ENCODE measurements at places on chromosomes 7 and 10. TPM values are rescaled to one million over a fixed set of nuclear protein-coding genes. Genes with fewer than 3 reads are reported as not detected.

DNA sequence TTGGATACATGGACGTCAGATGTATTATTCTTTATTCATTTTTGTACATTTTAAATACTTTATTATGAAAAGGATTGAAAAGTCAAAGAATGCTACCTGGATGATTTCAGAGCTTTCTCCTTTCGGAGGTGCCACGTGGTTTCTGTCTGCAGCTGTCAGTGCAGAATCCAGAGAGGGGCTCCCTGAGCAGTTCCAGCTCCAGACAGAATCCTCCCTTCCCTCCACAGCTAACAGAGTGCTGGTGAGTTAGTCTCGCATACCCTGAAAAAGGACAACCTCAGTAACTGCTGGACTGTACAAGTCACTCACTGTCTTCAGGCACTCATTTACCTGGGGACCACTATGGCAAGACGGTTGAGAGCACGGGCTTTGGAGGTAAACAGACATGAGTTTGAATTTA is 10.9 kb downstream of the DNMBP start:
- DNase-seq = no peak

DNA sequence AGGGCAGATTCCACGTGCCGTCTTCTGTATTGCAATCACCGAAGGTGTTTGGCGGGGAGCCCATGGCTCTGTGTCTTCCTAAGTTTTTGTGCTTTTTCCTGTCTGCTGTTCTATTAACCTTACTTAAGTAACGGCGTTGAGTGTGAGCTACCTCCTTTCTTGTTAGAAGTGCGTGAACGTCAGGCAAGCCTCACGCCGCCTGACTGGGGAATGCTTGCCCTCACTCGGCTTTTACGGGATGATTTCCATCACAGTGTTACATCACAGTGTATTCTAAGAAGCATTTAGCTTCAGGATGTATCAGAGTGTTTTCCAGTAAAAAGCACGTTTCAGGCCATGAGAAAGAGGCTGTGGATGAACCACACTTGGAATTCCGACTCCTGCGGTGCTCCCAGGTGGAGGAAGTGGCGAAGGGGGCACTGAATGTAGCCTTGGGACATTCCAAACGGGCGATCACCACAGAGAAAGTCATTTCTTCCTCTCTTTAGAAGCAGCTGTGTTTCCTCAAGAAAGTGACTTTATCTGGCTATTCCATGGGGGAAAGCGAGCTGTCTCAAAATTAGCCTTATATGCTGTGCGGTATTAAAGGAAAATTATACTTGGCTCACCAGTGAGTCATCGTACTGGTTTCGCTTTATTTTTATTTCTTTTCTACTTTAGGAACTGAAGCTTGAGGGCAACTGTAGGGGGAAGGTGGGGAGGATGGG is 290.7 kb downstream of the KLF6 start:
- DNase-seq = no peak

DNA sequence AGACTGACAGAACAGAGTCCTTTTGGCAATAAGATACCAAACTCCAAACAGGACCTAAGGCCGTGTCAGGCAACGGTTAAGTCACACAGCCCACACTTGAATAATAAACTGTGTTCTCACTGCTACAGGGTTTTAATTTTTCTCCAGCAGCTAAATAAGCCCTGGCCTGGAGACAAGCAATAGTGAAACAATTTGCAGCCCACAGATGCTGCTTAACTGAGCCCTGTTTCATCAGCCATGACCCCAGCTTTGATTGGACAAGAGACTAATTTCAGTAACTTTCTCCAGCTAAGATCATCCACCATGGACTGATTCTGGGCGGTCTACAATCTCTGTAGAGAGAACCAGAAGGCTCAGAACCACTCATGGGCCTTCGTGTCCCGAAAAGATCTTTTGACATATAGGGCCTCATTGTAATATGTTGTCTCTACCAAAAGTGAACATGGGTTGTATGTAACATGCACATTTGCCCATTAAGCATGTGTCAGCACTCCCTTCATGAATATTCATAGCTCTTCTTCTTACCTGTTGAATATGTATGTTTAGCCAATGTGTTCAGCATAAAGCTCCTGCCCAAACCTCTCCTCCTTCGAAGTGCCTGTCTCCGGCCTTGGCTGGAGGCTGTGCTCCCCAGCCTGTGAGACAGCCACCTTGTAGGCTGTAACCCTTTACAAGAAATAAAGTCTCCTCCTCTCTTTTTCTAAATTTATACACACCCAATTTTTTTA is 223.1 kb upstream of the AKR1E2 start:
- no peak for DNase-seq

DNA sequence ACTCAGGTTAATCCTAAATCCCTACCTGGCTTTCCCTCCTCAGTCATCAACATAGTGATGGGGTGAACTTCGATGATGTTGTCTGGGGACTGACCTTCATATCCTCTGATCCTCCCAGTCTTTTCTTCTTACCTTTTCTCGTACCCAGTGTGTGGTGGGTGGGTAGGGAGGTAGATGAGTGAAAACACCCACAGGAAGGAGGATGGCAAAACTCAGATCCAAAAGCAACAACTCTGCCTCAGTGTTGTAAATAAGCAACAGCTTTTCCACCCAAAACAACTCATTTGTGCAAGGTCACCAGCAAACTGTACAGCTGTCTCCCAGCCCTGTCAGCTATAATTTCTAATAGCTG is 38.6 kb downstream of the VOPP1 start:
- DNase-seq = no peak

The IGFBP1 gene
- total RNA-seq = 1.5 TPM

DNA sequence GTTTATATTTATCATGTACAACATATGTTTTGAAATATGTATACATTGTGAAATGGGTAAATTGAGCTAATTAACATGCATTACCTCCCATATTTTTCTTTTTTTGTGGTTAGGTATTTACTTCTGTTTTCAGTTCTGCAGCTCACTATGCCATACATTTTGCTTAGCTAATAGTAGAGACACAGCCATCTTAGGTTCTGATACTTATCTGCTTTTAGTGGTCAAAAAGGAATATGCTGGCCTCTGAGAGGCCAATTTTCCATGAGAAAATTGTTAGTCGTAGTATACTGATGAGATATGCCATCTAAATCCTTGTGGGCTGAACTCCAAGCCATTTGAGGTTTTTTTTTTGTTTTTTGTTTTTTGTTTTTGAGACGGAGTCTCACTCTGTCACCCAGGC is 31.0 kb downstream of the SGPL1 start:
- no peak for DNase-seq

The RBP4 gene
- total RNA-seq = 8.5 TPM

The FXYD4 gene
- not detected for total RNA-seq

- no peak for DNase-seq
These were observed 40.8 kb upstream of the HSPA12A start for GRCh38 chr10:116783011-116783655.

The IDE gene
- 23.4 TPM for total RNA-seq

The IDI2 gene
- not detected for total RNA-seq

DNA sequence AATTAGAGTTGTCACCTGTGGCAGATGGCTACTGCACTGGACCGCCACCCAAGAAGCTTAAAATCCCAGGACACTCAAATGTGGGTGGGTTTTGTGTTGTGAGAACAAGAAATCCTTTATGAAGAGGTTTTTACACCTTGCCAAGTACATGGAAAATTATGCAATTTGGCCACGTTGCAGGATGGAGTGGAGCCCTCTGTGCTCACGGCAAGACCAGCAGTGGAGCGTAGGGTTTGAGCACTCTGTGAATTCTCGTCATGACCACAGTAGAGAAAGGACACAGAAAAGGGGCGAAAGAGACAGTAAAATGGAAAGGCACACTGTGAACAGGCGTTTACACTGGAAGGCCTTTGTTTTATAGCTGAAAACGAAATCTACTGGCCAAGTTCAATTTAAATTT is 222.6 kb downstream of the ADARB2 start:
- DNase-seq = no peak

The JAKMIP3 gene
- 0.92 TPM for total RNA-seq

- no peak for DNase-seq
These were observed 338.5 kb upstream of the FOXK1 start for GRCh38 chr7:4343272-4344247.

The ASCC1 gene
- total RNA-seq = 24.3 TPM

DNA sequence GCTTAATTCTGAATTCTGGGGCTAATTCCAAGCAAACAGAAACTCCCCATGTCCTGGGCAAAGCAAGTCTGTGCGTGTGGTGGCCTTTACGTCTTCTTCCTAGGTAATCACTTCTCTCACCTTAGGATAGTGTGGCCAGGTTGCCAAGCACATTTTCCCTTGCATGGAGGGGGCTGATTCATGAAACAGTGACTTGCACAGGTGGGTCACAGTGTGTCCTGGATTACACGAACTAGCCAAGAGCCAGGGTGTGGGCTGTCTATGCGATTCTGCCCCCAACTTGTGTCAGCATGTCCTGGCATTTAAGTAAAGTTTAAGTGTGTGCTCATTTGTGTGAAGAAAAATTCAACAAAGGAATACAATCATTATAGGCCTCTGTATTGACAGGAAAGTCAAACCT is 18.5 kb upstream of the SEM1 start:
- DNase-seq = no peak

- DNase-seq = peak; percentile 77
These were observed 141.6 kb upstream of the AKR1E2 start for GRCh38 chr10:4684434-4684833.

- DNase-seq = no peak
These were observed 20.0 kb downstream of the WNT8B start for GRCh38 chr10:100482834-100483185.

Measured in PC-3 (cell line).